NCI-H460 (cell line): ENCODE measurements at places on chromosomes 1 and 21.
A peak's percentile ranks its signal among the peaks of the same experiment; 100 is the strongest.

GRCh38 chr1:186164773-186165172, 210.3 kb downstream of the TPR start:
- no peak for DNase-seq

GRCh38 chr1:72280711-72281110, 1.6 kb downstream of the NEGR1 start:
- no peak for DNase-seq

DNA sequence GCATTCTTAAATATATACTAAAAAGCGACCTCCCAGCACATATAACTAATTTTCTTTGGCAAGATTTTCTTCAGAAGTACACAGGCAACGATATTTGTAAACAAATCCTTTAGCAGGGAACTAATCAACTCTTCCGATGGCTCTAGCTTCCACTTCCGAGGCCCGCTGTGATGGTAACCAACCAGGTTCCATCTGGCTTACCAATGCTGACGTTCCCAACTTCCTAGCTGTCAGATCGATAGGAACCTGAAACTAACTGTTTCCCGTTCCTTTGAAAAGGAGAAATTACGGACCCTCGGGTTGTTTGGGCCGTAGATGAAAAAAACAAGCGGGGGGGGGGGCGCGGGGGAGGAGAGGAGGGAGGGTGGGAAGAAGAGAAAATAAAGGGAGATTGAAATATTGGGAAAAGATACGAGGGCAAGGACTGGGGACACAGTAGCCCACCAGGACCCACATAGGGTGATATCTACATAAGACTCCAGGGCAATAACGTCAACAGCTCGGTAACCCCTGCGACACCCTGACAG, 513 bp downstream of the GTF2B start:
- no peak for DNase-seq

DNA sequence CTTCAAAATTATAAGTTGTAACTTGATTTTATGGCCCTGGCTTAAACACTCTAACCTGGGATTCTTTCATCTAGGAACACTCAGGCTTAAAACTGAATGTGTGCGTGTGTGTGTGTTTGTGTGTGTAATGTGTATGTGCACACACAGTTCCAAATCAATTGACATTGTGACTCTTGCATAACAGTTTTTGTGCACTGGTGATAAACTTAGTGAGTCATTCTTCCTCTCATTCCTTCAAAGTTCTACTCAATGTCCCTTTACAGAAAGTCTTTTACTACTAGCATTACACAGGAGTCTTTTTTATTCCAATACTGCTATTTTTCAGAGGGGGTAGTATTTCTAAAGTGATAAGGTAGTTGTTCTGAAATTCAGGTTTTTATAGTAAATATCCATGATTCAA, 943.6 kb downstream of the KCNT2 start:
- DNase-seq = peak; percentile 57

- DNase-seq = no peak
Measured at GRCh38 chr1:119245881-119246280, 105.4 kb upstream of the WARS2 start.

- DNase-seq = no peak
Measured at GRCh38 chr21:45364468-45365185, 40.3 kb upstream of the COL18A1 start.

DNA sequence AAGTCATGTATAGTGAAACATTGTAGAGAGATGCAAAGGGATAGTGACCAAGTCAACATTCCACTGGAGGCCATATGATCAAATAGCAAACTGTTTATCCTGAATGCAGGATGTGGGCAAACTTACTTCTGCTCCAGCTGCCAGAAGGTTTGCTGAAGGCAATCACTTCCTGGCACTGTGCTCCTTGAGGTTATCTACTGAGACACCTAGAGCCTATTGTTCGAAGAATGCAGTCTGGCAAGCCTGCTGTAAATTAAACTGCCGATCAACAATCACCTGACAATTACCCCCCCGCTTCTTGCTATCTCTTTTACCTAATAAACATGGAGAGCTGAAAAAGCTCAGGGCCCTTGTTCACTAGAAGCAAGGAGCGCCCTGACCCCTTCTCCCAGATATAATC, 139.4 kb upstream of the B3GALT2 start:
- DNase-seq = no peak

DNA sequence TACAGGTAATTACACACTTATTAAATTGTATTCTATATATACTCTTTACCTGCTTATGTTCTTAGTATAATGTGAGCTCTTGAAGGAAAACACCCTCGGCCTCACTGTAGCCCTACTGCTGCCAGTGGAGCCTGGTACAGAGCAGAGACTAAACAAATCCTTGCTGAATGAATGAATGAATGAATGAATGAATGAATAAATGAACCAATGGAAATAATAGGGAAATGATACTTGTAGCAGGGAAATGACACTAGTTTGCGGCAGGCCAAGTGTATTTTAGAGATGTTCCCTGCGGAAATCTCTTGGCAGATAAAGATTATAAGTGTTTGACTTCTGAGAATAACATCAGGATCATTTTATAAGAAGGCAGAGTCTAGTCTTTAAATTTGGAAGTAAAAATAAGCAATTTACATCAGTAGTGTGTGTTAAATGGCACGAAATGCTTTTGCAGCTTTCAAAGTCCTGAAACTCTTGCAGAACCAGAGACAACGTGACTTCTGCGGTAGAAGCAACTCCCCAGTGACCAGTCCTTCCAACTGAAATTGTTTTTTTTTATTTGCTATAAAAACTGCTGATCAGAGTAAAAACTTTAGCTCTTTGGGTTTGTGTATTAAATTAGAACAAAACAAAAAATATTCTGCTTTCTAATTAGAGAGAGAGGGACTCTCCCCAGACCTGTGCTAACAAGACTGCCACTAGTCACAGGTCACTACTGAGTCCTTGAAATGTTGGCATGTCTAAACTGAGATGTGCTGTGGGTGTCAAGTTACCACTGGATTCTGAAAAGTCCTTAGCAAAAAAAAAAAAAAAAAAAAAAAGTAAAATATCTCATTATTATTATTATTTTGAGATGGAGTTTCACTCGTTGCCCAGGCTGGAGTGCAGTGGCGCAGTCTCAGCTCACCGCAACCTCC, 199.3 kb upstream of the MAP1LC3C start:
- DNase-seq = no peak

DNA sequence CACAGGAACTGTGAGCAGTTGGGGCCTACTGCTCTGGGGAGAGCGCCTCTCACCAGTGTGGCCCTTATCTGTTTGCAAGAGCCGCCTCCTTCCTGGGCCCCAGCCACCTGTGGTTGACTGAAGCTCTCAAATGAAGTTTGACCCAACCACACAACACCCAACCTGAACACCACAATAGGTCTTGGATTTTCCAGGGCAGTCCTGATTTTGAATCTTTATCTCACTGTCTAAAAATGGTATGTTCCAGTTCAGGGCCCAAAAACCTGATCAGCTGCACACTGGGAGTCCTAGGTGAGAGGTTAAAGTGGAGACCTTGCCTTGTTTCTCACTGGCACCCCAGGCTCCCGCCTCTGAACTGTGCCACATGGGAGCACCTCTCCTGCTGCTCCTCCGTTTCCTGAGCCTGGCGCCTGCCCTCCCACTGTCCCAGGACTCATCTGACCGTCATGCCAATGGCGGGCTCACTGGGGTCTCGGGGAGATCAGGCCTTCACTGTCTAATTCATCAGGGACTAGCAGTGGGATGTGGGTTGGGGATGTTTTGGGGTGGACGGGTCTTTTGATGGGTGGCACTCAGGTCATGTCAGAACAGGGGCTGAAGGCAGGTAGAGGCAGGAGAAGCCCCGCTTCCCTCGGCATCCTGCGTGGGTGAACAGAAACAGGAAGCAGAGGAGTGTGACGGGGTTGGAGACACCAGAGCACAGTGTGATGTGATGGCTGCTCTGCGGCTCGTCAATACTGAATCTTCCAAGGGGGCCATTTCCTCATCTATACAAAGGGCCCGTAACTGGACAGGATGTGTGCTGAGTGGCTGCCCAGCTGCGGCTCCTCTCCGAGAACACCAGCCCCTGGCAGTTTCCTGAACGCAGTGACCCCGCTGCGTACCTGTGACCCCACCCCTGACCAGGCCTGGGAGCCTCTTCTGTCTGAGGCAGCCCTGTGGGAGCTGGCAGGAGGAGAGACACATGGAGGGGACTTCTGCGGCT, 59.6 kb upstream of the ITPKB start:
- DNase-seq = no peak

DNA sequence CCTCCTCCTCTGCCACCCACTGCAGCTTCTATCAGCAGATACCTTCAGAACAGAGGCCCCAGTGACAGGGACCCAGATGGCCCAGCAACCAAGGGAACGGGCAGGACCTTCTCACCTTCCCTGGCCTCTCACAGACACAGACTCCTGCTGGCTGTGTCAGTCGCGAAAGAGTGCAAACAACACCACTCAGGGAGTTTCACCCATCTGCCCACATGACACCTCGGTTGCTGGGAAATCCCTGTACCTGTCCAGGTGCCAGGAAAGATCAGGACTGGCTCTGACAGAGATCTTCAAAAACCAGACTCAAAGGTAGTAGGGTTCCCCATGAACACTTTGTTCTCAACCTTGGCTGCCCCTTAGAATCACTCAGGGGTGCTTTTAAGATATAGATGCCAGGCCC, 83.5 kb upstream of the HIVEP3 start:
- DNase-seq = no peak

DNA sequence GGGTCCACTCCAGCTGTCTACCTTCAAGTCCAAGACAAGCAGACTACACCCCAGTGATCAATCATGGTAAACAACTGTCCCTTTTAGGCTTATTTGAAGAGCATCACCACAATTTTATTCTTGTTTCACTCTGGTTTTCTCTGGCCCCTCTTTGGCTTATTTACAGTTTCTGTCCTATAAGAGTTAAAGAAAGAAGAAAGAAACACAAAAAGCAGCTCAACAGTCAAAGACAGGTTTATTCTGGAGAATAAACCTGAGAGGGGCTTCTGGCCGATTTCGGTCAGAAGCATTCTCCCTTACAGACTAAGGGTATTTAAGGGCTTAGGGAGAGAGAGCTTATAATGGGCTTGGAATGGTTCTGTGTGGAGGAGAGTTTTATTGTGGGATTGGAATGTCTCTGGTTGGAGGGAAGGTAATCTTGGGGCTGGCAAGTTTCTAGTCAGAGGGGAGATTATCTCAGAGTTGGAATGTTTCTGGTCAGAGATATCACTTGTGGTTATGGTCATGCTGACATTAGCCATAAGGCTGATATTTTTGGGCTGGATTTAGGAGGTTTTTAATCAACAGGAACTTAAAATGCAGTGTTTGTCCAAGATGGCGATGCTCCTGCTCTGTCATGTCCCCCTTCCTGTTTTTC, 161.0 kb downstream of the URB2 start:
- no peak for DNase-seq

DNA sequence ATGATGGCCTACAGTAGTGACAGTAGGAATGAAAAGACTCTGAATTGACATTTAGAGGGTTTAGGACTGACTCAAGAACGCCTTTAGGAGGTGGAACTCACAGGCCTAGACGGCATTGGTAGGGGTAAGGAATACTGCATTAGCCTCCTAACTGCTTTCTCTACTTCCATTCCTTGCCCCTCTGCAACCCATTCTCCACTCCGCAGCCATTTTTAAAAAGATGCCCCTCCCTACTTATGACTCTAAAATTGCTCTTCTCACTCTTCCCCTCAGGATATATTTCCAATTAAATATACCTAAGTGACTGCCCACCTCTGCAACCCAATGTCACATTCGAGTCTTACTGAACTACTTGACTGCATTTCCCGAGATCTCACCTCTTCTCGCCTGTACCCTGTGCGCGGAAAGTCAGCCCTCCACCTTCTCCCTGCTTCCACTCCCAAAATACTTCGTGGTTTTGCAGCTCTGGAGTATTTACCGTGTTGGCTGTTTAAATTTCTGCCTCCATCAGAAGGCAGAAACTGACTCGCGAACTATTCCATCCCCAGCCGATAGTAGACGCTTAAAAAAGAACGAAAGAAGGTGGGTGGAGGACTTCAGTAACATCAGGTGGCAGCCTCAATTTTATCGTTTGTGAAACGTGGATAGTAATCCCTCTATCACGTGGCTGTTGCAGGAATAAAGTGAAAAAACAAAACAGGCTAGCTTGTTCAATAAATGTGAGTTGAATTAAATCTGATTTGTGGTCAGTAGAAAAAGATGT, 1.1 kb upstream of the YBX1 start:
- no peak for DNase-seq

DNA sequence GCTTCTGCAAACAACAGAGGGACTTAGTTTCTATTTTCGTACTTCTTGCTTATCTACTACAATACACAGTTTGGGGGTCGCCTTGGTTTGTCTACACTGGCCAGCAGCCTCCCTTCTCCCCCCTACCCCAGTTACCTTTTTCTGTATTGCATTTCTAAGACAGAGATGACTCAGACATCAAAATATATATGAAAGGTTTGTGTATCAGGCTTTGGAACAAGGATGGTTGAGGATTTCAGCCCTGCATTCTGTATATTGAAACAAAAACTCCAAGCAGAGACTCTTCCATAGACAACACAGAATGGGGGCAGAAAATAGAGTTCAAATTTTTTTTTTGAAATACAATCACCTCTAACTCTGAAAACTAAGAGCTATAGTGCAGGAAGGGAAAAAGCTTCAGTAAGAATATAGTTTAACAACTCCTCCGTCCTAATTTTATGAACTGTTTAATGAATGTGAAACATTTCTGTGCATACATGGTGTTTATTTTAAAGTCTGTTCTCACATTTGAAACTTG, 1.9 kb downstream of the SAMD13 start:
- no peak for DNase-seq

- DNase-seq = no peak
Measured at GRCh38 chr1:97938285-97938642, 17.4 kb upstream of the DPYD start.

GRCh38 chr21:46605767-46606426, 1.0 kb upstream of the S100B start:
- no peak for DNase-seq

DNA sequence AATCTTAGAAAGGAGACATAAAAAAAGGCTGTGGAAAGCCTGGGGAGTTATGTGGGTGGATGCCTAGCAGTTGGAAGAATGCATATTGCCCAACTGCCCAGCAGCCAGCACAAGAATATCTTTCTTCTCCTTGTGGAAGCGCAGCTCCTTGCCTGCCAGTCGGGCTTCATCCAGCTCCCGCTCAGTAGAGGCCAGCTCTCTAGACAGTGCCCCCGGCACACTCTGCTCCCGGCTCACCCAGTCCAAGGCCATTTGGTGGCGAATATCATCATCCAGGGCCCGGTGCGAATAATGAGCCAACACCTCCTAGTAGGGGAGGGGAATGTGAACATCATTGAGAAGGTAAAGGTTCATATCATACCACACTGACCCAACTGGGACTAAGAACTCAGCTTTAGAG, 9.0 kb upstream of the RBM8A start:
- no peak for DNase-seq

GRCh38 chr1:96364576-96364975, 357.0 kb upstream of the PTBP2 start:
- DNase-seq = no peak

DNA sequence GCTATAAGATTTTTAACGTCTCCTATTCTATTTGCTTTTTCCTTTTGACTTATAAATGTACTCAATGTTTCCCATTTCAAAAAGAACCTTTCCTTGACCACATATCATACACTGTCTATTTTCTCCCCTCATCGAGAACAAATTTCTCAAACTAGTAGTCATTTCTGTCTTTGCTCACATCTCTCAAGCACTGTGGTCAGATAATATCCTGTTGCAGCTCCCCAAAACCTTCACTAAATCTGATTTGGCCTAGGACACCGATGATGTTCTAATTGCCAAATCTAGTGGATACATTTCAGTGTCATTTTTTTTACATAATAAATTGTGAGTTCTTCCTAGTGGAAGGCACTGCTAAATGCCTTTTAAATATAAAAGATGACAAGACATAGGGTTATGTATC, 19.4 kb downstream of the CXADR start:
- DNase-seq = no peak

- peak; percentile 75 for DNase-seq
Measured at GRCh38 chr1:202692959-202693555, 17.2 kb downstream of the SYT2 start.
